ENCODE measurements at places on chromosomes 2 and 18.

GRCh38 chr2:226799211-226799975, at the start of gene IRS1:
Gene IRS1 (minus strand): TSS chr2:226799820. CDS start chr2:226798738, 1,082 bp downstream.
- peak; percentile 89 for DNase-seq

GRCh38 chr18:33231474-33232317, 208.8 kb downstream of the CCDC178 start:
- DNase-seq = peak; percentile 59

- no peak for DNase-seq
Measured at GRCh38 chr2:174076040-174076439, 110.9 kb upstream of the SP3 start.

DNA sequence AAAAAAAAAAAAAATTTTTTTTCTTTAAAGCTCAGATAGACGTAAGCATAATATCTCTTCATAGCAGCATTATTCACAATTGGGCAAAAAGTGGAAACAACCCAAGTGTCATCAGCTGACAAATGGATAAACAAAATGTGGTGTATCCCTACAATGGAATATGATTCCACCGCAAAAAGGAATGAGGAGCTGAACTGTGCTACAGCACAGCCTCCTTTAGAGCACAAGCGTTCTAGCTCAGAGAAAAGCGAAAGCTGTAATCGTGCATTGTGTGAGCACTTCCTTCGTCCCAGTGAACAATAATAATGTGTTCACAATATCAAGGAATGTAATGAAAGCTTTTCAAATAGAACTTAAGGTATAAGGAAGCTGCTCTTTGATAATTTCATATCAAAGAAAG, 11.7 kb upstream of the CHMP1B start:
- no peak for DNase-seq

- no peak for DNase-seq
Measured at GRCh38 chr2:226885769-226886435, 50.0 kb downstream of the RHBDD1 start.

GRCh38 chr2:121194626-121195025, 90.4 kb downstream of the TFCP2L1 start:
- no peak for DNase-seq

GRCh38 chr2:3349211-3349693, 28.4 kb downstream of the EIPR1 start:
- DNase-seq = no peak

DNA sequence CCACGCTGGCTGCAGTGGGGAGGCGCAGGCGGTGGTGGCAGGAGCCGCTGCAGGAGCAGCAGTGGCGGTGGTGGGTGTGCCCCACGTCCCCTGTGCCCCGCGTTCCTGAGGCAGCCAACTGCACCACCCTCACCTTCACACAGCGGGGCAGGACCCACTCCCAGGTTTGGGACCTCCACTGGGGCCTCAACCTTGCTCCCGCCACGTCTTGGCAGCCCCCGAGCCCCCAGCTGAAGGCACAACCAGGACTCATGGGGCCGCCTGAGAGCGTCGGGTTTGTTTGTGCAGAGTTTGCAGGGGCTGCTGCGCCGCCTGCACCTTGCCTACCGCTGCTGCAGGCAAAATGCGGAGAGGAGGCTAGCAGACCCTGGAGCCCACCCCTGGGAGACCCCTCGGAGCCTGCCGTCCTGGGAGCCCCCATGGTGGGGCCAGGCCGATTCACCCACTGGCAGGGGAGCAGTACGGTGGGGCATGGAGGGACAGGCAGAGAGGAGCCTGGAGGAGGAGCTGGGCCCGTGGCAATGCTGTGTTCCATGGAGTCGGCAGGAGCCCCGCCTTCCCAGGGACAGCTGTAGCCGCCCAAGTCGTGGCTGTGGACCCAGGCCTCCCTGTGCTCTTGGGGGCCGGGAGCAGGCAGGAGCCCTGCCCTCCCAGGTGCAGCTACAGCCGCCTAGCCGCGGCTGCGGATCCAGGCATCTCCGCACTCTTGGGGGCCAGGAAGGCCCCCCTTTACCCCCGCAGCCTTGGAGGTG, 14.7 kb upstream of the EML6 start:
- DNase-seq = peak; percentile 73

DNA sequence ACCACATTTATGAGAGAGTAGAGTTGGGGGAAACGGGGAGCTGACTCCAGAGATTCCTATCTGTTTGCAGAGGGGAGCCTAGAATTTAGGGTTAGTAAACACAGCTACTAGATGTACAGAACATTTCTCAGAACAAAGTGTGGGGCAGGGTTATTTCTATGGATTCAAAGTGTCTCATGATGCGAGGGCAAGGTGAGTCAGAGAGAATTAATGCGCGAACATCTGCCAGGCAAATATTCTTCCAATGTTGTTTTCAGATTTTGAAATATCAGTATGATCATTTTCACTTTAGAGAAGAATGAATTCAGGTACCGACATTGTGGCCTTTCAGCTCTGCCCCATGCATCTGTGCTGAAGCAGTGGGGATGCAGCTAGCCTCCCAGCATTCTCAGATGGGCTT, 2.0 kb upstream of the DSEL start:
- DNase-seq = no peak

GRCh38 chr2:62539606-62540407, 33.8 kb upstream of the TMEM17 start:
- no peak for DNase-seq

DNA sequence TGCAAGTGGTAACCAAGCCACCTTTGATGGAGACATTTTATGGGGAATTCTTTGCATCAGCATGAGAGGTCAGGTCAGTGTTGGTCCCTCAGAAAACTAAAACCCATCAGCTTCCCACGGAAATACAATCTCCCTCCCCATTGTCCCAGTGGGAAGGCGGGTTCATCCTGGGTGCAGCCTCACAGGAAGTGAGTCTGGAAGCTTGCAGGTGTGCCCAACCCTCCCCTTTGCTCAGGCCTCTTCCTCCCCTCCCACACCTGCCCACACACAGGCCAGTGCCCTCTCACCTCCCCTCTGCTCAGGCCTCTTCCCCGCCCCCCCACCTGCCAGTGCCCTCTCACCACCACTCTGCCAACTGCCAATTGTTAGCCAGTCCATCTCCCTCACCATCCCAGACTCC, 166.8 kb upstream of the RAB6C start:
- no peak for DNase-seq

DNA sequence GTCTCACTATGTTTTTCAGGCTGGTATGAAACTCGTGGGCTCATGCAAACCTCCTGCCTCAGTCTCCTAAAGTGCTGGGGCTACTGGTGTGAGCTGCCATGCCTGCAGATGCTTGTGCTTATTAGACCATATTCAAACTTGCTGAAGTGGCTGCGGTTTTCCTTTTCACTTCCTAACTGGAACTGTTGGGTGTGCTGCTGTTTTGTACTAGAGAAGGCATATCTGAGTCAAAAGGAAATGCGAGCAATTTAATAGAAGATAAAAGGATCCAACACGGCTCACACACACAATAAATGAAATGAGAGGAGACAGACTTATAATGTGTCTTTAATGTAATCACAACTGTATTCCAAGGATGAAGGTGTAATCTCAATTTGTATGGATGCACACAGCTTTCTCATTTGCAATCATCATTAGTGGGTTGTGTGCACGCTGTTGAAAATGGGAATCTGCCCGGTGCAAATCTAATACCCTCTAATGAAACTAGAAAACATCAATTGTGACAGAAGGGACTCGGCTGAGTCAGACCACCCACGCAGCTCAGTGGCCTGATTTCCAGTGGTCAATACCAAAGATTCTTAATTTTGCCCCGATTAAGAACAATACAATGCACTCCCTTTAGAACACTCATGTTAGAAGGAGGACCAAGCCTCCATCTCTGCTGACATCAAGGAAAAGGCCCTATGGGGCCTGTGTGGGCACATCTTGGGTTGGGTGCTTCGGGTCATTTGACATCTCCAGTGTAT, 532.7 kb downstream of the TDRD15 start:
- no peak for DNase-seq

DNA sequence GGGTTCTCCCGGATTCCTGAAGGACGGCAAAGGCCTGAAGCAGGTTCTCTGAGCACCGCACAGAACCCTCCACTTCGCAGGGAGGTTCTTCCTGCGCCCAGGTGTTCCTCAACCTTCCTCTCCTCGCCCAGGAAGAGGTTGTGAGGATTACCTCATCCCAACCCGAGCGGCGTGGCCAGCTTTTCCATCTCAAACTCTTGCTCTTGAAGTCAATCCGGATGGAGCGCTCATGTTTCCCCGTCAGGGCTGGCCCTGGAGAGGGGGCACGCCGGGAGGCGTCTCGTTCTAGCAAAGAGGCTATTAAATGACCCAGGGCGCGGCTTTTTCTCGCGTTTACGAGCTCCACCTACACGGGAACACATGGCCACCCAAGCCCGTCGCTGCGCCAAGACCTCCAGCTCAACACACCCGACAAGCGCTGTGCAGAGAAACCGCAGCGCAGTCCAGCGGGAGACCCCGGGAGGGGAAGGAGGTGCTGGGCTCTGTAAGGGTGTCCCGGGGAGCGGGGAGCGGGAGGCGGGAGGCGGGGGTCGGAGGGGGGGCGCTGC, 540 bp upstream of the RAB10 start:
- peak; percentile 76 for DNase-seq

DNA sequence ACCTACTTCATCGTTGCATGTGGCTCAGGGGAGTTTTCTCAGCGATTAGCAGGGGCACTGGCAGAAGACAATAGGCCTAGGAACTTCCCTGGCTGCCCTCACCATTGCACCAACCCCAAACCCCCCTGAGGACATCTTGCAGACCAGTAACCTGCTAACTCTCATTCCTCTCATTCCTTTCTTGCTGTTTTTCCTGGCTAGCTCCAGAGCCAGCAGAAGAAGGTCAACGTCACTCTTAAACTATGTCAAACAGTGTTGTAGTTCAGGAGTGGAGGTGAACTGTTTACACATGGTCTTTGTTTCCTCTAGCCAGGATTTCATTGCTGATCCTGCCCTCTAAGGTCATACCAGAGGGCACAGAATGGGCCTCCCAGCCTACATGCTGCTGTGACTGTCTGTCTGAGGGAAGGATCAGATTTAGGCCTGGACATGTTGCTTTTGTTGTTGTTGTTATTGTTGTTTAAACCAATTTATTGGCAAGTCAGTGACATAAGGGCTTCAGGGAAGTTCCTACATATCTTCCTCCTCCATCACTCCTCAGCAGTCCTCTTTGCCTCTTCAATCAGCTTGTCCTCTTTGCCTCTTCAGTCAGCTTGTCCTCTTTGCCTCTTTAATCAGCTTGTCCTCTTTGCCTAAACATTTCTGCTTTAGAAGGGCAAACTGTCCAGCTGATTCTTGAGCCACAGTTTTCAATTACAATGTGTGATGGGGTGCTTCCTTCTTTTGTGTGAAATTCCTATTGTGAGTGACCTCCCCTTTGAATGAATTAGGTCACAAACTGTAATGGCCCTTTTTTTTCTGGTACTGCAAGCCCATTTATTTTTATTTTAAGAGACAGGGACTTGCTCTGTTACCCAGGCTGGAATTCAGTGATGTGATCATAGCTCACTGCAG, 471.9 kb upstream of the TNP1 start:
- no peak for DNase-seq

DNA sequence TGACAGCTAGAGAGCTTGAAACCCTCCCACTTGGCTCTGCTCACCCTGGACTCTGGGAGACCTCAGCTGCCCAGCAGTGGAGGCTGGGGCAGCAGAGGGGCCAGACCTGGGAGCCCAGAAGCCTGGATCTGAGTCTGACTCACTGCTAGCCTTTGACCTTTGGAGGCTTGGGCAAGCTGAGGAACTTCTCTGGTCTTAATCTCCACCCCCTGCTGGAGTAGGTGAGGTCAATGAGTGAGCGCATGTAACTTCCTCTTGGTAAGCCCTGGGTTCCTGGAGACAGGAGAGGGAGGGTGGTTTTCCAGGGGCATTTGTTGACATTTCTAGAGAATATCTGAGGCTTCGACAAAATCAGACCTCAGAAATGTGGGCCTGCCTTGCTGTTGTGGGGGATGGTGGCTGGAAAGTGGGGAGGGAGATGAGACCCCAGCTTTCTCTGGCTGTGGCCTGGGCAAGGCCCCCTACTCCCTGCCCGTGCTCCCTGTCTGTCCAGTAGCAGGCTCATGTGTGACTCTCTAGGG, 73.0 kb upstream of the YWHAQ start:
- no peak for DNase-seq

GRCh38 chr2:206457188-206457634, 13.9 kb downstream of the ADAM23 start:
- no peak for DNase-seq

- DNase-seq = no peak
Measured at GRCh38 chr18:37122877-37123276, 293.9 kb downstream of the KIAA1328 start.

DNA sequence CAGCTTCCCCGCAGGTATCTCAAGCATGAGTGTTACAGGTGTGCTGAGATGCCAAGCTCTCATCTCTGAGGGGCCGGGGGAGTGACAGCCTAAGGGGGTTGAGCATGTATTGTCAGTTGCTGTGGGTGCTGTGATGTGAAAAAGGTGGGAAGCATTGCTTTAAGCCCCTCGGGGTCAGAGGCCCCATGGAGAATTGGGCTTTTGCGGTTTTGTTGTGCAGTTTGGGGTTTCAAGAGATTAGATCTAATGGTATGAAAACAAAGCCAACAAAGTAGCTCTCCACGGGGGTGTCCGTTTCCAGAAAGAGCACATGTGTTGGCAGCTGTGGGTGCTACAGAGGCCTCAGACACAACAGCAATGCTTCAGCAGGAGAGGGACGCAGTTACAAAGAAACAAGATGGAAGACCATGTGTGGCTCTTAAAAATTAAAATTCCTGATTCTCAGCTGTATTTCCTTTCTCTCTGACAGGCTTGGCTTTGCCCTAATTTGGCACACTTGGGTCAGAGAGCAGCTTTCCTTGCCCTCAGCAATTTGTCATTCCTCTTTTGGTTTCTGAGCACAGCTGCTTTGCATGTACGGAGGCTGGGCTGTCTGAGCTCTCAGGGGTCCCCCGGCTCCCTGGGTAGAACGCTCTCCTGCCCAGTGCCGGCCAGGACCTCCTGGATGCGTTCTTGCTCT, 69.9 kb downstream of the TMEM247 start:
- DNase-seq = no peak

DNA sequence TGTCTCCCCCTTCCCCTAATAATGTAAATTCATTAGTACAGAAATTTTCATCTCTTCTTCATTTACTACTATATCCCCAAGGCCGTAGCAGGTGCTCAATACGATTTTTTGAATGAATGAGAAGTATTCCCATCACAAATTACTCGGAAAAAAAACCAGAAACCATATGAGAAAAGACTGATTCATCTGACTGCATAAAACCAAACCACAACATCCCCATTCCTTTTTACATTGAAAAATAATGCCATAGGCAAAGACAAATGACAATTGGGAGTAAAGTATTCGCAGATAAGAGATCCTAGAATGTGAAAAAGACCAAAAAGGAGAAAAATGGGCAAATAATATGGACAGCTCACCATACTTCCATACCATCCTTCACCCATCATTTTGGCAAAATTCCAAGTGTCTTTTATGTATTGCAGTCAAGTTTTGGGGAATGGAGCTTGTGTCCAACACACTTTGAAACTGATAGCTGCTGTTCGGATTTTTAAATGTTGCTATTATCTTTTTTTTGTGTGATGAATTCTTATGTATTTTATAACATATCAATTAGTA, 1.5 kb downstream of the ZC3H8 start:
- DNase-seq = no peak

GRCh38 chr2:152693033-152693432, 24.2 kb downstream of the PRPF40A start:
- DNase-seq = no peak

- no peak for DNase-seq
Measured at GRCh38 chr2:31765078-31765945, 184.6 kb upstream of the SRD5A2 start.

GRCh38 chr2:8255448-8255800, 426.4 kb upstream of the ID2 start:
- DNase-seq = no peak

Measured in tibial artery (tissue), 4 donors.